ENCODE measurements at places on chromosomes 2 and 18.

- DNase-seq, result no peak
Measured at GRCh38 chr18:46322941-46323340, 218.8 kb downstream of the HAUS1 start.

DNA sequence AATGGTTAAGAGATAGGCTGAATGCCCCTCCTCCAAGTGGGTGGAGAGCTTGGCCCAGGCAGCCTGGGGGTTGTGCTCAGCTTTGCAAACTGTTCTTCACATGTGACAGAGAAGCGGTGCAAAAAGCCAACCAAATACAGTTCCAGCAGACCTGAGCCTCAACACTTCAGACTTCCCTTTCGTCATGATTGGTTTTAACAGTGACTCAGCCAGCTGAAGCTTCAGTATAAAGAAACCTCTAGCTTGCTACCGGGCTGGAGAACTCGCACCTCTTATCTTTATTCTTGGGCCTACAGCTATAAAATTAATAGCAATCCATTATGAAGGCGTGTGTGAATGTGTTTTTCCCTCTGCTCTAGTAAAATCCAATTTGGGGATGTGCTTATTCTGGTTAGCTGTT, 20.0 kb downstream of the SETBP1 start:
- no peak for DNase-seq

DNA sequence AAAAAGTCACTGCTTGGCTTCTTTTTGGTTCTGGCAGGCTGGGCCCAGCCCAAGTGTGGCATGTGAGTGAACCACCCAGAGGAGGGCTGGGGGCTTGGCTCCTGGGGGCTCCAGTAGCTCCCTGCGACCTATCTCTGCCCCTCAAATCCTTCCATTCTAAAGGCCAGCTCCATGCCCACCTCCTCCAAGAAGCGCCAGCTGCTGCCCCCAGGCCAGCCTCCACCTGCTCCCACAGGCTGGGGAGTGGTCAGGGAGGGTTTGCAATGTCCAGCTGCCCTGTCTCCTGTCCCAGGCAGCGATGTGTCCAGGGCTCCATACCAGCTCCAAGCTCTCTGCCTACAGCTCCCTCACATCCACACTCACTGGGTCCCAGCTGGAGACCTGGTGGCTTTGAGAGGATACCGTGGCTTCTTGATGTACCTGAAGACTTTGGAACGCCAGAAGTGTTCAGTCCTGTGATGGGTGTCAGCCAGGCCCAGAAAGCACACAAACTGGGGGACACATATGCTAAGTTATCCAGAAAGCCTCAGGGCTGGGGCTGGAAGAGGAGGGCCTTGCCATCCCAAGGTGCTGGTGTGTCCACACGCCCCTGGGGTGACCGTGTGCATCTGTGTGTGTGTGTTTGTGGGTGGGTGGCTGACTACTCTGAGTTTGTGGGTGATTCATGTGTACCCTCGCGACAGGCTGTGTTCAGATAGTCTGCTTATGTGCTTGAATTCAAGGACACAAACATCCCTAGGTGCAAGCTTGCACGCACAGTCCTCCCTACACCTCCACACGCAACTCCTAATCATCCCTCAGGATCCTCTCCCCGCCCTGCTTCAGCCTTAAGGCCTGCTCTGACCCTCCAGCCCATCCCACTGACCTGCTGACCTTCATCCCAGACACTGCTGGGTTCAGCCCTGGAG, 33.4 kb downstream of the ZFP36L2 start:
- DNase-seq, result no peak

DNA sequence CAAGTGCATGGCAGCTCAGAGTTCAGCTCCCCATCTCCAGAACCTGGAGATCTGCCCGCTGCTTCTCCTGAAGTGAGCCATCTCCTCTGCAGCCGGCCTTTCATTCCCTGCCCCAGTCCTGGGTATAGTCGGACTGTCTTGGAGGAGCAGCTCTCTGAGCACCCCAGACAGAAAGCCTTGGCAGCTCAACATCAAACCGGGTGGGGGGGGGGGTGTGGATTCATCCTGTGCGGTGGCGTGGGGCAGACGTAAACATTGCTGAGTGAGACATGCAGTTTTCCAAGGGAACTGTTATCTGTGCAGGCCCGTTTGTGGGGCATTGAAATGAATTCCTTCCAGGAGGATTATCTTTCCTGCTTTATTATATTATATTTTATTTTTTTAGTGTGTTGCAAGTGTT, 125.9 kb upstream of the MYCN start:
- no peak for DNase-seq

GRCh38 chr2:201279079-201279478, 18.7 kb downstream of the CASP8 start:
- DNase-seq, result no peak

- DNase-seq, result no peak
Measured at GRCh38 chr2:123870881-123871276, 154.2 kb upstream of the CNTNAP5 start.

- no peak for DNase-seq
Measured at GRCh38 chr2:157228946-157229345, 28.6 kb upstream of the GALNT5 start.

DNA sequence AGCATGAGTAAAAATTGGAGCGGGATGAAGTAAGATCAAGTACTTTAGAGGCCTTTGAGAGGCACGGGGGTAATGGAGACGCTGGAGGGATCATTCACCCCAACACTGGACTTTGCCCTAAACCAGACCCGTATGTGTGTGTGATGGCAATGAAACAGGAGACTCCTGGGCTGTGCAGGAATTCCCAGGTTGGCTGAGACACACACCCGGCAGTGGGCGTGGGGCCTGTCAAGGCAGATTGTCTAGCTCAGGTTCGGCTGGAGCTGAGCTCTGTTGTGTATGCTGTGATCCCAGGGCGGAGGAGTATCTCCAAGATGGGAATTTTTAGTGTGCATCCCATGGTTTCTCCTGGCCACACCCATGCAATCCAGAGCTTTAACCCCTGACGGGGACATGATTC, 83.2 kb upstream of the MC2R start:
- no peak for DNase-seq

GRCh38 chr2:58918141-58918540, 677.0 kb upstream of the FANCL start:
- no peak for DNase-seq

GRCh38 chr2:99439971-99440505, 49.8 kb downstream of the REV1 start:
- DNase-seq, result no peak

DNA sequence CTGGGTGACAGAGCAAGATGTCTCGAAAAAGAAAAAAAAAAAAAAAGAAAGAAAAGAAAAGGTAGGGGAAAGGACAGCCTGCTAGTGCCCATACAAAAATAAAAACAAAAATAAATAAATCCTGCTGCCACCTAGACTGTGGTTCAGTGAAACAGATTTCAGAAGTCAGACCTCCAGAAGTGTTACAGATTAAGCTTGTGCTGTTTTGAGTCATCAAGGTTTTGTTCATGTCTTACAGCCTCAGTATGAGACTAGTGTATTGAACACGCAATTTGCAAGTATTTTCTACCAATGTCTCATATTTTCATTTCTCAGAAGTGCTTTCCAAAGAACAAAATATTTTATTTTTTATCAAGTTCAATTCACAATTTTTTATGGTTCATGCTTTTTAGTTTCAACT, 720.4 kb upstream of the GYPC start:
- no peak for DNase-seq

GRCh38 chr2:197972587-197972986, 168.2 kb downstream of the PLCL1 start:
- no peak for DNase-seq

DNA sequence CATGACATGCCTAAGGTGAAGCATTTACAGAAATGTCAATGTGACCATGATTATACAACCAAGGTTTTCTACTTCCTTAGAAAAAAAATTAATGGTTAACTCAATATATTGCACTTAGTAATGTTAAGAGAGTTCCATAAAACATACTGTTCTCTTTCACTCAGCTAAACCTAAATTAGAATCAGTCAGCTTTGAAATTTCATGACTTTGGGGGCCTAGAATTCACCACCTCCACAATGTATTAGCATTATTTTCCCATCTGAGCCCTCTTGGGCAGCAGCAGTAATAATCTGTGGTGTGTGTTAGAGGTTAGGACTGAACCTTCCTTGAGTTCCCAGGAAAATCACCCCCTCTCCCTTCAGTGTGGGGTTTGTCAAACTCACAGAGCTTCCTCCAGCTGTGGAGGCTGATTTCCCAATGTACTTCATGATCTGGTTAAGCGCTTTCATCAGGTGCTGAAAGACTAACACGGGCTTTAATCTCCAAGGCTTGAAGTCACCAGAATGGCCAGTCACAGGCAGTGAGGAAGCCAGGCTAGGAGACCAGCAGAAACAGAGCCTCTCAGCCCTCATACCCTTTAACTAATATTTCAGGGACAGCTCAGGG, 7.1 kb upstream of the UPP2 start:
- DNase-seq, result no peak

- no peak for DNase-seq
Measured at GRCh38 chr2:224173210-224173609, 134.1 kb upstream of the SERPINE2 start.

DNA sequence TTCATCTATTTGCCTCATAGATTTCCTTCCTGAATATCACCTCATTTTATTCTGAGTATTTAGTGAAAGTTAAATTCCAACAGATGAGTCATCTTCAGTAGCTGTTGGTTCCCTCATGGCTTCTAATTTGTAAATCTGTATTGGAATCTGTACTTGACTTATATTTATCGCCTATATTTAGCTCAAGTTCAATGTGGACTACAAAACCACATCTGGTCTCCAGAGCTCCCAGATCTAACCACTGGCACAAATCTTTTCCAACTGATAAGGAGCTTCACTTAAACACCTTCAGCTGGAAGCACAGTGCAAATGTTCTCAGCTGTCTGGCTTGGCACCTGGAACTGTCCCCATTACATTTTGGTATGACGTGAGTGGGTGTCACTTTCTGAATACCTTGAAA, 82.8 kb upstream of the DSEL start:
- no peak for DNase-seq

DNA sequence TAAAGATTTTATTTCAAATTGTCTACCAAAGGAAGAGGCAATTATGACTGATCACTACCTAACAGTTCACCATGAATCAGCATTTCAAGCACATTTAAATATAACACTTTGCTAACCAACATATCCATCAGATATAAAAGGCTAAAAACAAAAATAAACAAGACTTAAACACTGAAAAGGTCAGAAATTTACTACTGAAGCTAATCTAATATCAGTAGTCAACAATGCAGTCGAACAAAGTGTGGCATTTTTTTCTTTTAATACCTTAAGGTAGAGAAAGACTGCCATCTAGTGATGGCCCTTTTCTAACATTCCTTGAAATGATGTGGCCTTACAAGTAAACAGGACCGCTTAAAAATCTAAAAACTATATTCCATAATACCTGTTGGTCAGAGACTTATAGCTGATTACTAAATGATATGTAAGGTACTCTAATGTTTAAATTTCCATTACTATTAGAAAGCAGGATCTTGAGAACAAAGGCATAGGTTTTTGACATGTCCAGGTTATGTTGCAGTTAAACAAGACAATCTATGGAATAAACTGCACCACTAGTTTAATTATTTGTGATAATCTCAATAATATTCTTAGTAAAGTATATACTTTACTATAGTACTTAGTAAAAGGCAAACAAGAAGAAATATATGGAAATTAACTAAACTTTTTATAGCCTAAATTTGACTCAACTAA, 80.0 kb downstream of the EXOC6B start:
- no peak for DNase-seq

- DNase-seq, result no peak
Measured at GRCh38 chr18:47492691-47493090, 241.2 kb upstream of the SKOR2 start.

GRCh38 chr2:151302879-151303278, 13.4 kb upstream of the NMI start:
- DNase-seq, result no peak

GRCh38 chr18:31454066-31454708, 6.6 kb downstream of the DSG3 start:
- no peak for DNase-seq

GRCh38 chr2:174863183-174863582, 98.9 kb upstream of the CHRNA1 start:
- no peak for DNase-seq

- no peak for DNase-seq
Measured at GRCh38 chr2:174878537-174879147, 114.4 kb upstream of the CHRNA1 start.

DNA sequence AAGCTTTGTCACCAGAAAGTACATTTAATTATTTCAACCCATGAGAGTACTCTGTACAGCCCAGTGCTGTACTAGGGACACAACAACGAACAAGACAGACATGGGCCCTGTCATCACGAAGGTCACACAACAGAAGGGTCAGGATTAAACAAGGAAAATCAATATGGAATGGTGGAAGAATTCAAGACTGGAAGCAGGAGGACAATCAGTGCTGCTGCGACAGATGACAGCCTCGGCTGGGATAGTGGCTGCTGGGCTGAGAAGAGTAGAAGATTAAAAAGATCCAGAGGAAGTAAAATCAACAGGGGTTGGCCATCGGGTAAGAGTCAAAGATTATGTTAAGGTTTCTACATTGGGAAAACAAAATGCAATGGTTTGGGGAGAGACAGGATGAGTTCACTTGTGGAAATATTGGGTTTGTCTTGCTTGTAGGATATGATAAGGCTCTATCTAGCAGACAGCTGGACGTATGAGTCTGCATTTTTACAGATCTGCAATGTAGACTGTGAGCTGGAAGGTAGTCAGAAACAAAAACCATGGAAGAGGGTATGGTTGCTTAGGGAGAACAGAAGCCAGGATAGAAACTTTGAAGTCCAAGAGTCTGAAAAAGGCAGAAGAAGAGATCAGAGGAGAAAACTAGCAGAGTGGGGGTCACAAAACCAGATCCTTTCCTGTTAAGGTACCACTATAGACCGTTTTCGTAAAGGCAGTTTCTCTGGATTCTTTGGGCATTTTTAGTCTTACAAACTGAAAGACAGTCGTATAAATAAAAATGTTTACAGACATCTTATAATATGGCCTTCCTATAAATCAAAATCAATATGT, 84.1 kb downstream of the PRELID3A start:
- DNase-seq, result no peak

DNA sequence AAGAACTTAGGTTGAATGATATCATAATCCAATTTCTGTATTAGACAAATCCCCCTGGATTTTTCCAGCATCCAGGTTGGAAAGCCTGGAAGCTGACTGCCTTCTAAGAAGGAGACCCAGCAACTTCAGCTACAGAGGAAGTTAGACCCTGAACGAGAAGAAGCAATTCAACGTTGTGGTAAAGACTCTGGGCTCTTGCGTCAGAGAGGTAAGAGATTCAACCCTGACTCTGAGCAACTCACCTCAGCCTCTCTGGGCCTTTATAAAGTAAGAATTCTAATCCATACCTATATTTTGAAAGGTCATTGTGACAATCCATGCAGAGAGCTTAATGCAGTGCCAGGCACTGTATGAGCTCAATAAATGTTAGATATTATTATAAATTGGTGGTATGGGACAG, 9.7 kb downstream of the E2F6 start:
- DNase-seq, result no peak

GRCh38 chr2:209091056-209091455, 332.8 kb upstream of the MAP2 start:
- DNase-seq, result no peak

- DNase-seq, result no peak
Measured at GRCh38 chr2:135607561-135607960, 76.3 kb downstream of the R3HDM1 start.

All from esophagus squamous epithelium (tissue), 5 donors.